Stimulated activated CD4-positive, alpha-beta T cell treated with anti-CD3 and anti-CD28 coated beads, Interleukin-12 subunit alpha, Interleukin-12 subunit beta, amount 100 ng/mL, for 24 hours (primary cell): ENCODE measurements at places on chromosomes 1 and 21.

DNA sequence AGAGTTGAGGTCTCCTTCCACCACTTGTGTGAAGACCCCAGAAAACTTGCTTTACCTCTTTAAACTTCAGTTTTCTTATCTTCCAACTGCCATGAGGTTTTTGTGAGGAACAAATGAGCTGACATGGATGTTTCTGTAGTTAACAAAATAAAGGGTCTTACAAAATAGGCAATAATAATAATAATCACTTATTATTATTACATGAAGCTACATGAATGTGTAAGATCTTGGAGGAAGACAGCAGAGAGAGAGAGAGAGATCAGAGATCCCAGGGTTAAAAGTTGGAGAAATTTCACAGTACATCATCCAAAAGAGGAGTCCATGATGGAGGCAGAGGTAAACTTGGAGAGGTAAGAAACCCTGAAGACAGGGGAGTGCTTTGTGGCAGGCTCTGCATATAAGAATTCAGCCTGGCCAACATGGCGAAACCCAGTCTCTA, 10.7 kb downstream of the RCC1 start:
- DNase-seq: no peak

GRCh38 chr1:236853921-236854604, 59.0 kb downstream of the MTR start:
- DNase-seq: no peak

DNA sequence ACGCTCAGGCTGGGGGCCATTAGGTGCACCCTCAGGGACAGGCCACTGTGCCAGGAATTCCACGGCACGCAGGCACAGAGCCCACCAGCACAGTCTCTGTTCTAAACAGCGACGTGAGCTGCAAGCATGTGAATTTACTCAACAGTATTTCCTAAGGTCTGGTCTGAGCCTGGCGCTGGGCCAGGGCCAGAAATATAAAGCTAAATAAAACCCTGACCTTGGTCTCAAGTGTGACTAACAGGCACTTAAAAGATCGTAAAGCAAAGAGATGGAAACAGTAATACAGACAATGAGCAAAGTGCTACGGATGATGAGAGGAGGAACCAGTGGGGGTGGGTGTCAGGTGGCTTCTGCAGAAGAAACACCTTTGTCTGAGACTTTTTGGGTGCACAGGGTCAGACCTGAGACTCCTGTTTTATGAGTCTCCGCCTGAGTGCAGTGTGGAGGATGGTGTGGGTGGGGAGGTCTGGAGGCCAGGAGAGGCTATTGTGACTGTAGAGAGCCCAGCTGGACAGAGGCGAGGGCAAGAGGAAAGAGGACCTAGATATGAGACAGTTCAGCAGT, 53.4 kb upstream of the EDN2 start:
- no peak for DNase-seq

DNA sequence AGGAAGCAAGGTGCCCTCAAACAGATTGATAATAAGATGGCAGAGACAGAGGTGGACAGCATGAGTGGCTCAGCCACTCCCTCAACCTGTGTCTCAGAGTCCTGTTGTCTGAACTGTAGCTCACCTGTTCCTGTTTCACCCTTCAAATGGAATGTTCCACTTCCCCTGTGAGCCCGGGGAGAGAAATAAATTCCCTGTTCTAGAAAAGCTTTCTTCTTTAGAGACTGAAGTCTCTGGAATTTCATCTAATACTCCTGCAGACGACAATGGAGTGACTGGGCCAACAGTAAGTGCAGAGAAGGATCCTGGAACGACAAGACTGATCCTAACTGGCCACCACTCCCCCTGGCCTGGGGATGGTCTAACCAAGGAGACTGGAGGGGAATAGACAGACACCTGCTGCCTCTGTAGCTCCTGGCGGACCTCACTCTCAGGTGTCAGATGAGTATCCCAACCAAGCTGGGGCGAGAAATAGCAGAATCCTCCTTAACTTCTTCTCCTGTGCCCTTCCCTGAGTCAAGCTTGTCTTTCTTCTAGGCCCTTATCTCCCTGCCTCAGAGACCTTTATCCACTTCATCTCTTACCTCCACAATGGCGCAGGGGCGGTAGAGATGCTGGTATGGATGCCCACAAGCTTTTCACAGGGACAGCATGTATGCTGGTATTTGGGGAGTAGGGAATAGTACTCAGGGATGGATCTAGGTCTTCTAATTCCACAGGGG, 45.4 kb downstream of the PLEKHA6 start:
- DNase-seq: no peak

DNA sequence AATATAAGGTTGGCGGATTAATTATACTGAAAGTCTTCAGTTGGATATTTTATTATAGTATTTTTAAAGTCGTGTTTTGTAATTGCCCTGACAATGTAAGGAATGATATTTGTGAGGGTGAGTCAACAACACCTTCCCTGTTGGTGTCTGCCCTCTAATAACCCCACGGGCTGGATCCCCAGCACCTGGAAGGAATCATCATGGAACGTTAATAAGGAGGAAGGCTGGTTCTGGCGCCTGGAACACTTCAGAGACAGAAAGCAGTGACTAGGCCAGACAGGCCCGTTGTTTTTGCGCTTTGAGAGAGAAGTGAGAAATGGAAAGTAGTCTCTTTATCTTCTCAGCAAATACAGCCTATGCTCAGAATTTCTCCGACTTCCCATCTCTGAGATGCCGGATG, 31.6 kb downstream of the TEX35 start:
- no peak for DNase-seq

GRCh38 chr1:6099297-6099696, 53.6 kb downstream of the KCNAB2 start:
- no peak for DNase-seq

DNA sequence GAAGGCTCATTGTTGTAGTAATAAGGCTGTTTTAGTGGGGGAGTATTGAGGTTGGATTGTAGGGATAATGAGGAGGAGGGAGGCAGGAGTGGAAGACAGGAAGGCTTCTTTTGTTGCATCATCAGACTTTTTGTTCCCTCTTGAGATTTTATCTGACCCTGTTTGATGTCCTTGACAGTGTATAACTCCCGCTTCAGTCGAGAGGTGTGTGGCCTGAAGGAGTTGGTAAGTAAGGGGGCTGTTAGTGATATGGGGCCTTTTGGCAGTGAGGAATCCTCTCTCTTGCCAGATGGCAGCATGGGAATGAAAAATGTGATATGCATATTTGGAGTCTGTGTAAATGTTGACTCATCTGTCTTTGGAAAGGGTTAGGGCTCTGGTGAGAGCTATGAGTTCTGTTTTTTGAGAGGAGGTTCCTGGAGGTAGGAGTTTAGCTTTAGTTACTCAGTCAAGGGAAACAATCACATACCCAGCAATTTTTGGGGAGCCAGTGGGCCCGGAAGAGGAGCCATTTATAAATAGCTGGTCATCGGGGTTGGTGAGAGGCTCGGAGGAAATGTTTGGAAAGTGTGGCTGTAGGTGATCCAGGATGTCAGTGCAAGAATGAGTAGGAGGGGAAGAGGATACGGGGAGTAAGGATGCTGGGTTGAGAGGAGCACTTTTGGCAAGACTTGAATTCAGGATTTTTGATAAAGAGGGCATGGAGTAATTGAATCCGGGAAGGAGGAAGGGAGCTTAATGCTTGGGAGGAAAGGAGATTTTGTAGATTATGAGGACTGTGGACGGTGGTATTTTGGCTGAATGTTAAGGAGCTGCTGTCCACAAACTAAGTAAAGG, 136.7 kb upstream of the ETV3 start:
- no peak for DNase-seq

DNA sequence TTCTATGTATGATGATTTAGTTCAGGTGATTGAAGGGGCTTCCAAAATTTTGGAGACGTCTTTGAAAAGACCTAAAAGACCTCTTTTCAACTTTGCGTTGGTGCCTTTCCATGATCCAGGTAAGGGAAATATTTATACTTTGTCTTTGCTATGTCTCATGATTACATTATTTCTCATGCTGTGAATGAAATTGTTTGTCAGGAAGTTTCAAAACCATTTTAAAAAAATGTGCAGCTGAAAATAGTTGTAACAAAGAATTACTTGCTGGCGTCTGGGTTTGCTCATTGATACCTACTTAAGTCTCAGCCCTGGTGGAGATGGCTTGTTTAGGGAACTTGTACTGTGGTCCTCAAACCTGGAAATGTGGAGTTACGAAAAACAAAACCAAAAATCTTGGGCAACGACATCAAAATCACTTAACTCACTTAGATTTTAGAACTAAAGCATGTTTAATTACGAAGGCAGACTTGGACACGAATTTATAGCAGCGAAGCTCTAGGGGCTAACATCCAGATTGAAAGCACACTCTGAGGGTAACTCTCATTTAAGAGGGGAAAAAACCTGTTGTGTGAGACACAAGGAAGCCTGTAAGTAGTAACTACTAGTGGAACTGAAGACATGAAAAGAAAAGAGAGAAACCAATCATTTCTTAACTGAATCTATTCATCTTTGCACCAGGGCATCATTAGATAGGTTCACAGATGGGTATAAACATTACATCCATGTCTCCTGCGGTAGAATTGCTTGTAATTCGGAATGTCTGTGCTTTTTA, 924 bp downstream of the HMCN1 start:
- no peak for DNase-seq

DNA sequence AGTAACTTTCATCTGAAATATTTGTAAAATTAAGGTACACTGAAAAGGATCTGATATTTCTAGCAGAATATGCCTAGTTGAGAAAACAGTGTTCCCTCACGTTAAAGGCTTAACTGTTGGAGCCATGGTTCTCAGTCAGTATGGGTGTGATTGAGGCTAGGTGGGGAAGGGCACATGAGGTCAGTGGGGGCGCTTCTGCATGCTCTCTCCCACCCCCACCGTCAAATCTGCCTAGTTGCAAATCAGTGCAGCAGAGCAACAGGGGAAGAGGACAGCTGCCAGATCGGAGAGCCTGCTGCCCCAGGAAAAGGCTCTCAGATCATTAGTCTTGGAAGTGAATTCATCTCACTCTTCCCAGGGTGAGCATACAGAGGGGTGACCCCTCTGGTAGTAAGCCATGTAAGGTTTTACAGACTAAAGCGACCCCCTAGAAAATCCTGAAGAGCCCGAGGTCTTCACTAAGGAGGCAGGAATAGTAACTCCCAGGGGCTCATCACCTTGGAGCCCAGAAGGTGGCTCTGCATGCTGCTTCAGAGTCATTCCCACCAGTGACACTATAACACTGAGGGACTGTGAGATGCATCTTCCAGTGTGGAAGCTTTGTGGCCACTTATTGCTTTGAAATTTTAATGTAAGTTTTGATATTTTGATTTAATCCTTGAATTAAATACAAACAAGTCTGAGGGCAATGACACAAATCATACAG, 83.1 kb upstream of the BARHL2 start:
- no peak for DNase-seq

GRCh38 chr1:209103092-209103491, 480.4 kb upstream of the CAMK1G start:
- DNase-seq: no peak

GRCh38 chr1:167401260-167401873, 117.0 kb downstream of the CD247 start:
- peak; percentile 14 for DNase-seq

- DNase-seq: no peak
These were observed 4.6 kb upstream of the KCNA2 start for GRCh38 chr1:110610696-110611286.

GRCh38 chr1:244325056-244325758, 126.5 kb downstream of the ADSS2 start:
- DNase-seq: no peak

DNA sequence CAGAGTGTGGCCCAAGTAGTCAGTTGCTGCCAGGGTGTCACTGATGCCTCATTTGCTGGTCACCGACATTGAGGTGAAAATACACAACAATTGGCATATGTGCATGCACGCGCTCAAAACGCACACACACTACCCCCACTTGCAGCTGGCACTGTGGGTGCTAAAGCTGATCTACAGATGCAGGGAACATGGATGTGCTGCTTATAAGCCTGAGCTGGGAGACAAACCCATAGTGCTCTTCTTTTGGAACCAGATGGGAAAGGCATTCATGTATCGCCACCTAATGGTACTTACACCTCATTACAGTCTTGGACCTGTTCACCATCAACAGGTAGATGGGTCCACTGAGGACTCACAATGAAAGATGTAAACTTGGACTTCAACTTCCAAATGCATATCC, 70.3 kb upstream of the CAMK1G start:
- DNase-seq: no peak
